ENCODE measurements at places on chromosomes 4 and X. TPM values are rescaled to one million over a fixed set of nuclear protein-coding genes. Genes with fewer than 3 reads are reported as not detected.

DNA sequence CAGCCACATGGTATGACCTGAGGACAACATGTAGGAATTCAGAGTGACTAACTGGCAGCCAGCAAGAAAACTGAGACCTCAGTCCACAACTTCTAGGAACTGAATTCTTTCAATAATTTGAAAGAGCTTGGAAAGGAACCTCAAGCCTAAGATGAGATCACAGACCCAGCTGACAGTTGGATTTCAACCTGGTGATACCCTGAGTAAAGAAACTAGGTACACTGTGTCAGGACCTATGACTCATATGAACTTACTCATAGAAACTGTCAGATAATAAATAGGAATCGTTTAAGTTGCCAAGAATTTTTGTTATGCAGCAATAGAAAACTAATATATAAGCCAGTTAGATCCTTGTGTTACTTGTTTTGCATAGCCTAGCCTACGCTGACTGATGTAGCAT is 102.4 kb upstream of the DCAF12L1 start:
- H3K27me3 ChIP-seq, result no peaks in the 10 kb centered on the region
- no peaks in the 10 kb centered on the region for H3K4me1 ChIP-seq
- H3K27ac ChIP-seq, result no peak overlapping the region

GRCh38 chr4:680928-681645 is 6.7 kb downstream of the MYL5 start:
- DNase-seq, result no peak
- H3K4me3 ChIP-seq, result no peak overlapping the region
- peaks cover 14% of the 10 kb centered on the region for H3K4me1 ChIP-seq
- no peak overlapping the region for H3K27ac ChIP-seq
- H3K27me3 ChIP-seq, result peaks cover 12% of the 10 kb centered on the region

DNA sequence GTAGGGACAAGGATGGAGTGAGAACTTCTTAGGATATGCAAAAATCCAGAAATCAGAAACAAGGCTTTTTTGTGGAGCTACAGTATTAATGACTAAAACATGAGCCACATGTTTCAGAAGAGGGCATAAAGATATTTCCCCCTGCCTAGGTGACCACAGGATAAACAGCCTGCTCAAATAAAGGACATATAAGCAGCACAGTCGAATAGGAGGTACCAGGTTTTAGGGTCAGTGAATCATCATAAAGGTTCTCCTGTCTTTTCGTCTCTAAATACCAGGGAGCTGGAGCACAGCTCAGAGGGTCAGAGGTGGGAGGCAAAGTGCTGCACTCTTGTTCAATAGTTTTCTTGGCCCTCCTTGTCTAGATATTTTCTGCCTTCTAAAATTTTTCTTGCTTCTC is 211.9 kb upstream of the HS3ST1 start:
- no peaks in the 10 kb centered on the region for H3K36me3 ChIP-seq
- no peak for DNase-seq
- peaks cover 8% of the 10 kb centered on the region for H3K4me1 ChIP-seq
- H3K4me3 ChIP-seq, result no peak overlapping the region
- H3K27ac ChIP-seq, result no peak overlapping the region
- no peaks in the 10 kb centered on the region for H3K27me3 ChIP-seq

- DNase-seq, result no peak
- H3K4me3 ChIP-seq, result no peak overlapping the region
- H3K36me3 ChIP-seq, result no peaks in the 10 kb centered on the region
- no peak overlapping the region for H3K27ac ChIP-seq
- peaks cover 6% of the 10 kb centered on the region for H3K4me1 ChIP-seq
Observed at GRCh38 chr4:991451-992296, 1.5 kb downstream of the SLC26A1 start.

DNA sequence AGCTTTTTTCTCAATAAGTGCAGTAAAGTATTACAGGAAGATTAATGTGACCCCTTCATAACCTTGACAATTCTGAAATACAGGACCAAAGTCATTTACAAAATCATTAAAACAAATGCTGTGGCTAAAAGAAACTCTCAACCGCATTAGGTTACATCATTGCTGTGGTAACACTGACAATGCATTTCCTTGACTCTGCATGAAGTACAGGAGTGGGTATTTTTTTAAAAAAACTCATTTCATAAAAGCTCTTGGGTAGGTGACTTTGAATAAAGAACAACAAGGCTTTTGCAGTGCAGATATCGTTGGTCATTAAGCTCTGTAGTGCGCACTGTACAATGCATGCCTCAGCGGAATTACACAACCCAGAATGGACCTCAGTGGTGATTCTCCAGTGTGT is 23.4 kb upstream of the XK start:
- H3K27me3 ChIP-seq, result no peaks in the 10 kb centered on the region
- no peak for DNase-seq
- no peak overlapping the region for H3K27ac ChIP-seq
- no peaks in the 10 kb centered on the region for H3K4me1 ChIP-seq
- no peaks in the 10 kb centered on the region for H3K36me3 ChIP-seq

GRCh38 chr4:11904846-11905739 is 476.4 kb upstream of the HS3ST1 start:
- H3K4me3 ChIP-seq, result no peak overlapping the region
- no peaks in the 10 kb centered on the region for H3K27me3 ChIP-seq
- no peaks in the 10 kb centered on the region for H3K4me1 ChIP-seq

- H3K36me3 ChIP-seq, result no peaks in the 10 kb centered on the region
- H3K27me3 ChIP-seq, result no peaks in the 10 kb centered on the region
- DNase-seq, result no peak
- H3K27ac ChIP-seq, result no peak overlapping the region
- no peak overlapping the region for H3K4me3 ChIP-seq
Observed at GRCh38 chrX:46849933-46850332, 13.1 kb downstream of the RP2 start.

DNA sequence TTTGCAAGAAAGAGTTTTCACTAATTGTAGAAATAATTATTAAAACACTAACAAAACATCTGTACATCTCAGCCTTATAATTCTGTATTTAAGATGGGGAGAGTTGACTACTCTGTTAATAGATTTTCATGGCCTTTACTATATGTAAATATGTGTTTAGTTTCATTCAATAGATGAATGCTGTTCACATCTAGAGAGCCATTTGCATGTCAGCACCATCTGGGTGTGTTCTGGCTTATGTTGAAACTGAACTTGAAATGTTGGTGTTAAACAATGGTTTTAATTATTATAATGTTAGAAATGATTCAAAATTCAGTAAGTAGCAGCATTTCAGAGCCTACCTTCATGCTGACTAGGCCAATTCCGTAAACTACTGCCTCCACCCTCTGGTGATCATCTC is 102.5 kb upstream of the ADAD1 start:
- H3K4me3 ChIP-seq, result no peak overlapping the region
- no peak for DNase-seq
- H3K27me3 ChIP-seq, result no peaks in the 10 kb centered on the region
- no peak overlapping the region for H3K27ac ChIP-seq
- peaks cover 8% of the 10 kb centered on the region for H3K36me3 ChIP-seq

- H3K4me3 ChIP-seq, result no peak overlapping the region
- no peak for DNase-seq
- no peak overlapping the region for H3K27ac ChIP-seq
- peaks cover 31% of the 10 kb centered on the region for H3K4me1 ChIP-seq
- H3K36me3 ChIP-seq, result no peaks in the 10 kb centered on the region
Observed at GRCh38 chr4:105154576-105154975, 7.9 kb downstream of the TET2 start.

- DNase-seq, result no peak
- H3K36me3 ChIP-seq, result no peaks in the 10 kb centered on the region
- H3K27me3 ChIP-seq, result no peaks in the 10 kb centered on the region
Observed at GRCh38 chr4:52110171-52110570, 59.1 kb downstream of the SPATA18 start.

DNA sequence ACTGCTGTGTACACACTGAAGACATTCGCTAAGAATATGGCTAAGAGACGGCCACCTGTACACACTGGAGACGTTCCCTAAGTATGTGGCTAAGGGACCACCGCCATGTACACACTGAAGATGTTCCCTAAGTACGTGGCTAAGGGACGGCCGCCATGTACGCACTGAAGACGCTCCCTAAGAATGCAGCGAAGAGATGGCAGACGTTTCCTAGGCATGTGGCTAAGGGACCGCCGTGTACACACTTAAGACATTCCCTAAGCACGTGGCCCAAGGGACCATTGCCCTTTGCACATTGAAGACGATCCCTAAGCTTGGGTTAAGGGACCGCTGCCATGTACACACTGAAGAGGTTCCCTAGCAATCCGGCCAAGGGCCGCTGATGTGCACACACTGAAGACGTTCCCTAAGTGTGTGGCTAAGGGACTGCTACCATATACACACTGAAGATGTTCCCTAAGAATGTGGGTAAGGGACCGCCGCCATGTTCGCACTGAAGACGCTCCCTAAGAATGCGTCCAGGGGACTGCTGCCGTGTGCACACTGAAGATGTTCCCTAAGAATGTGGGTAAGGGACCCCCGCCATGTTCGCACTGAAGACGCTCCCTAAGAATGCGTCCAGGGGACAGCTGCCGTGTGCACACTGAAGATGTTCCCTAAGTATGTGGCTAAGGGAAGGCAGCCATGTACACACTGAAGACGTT is 36.7 kb downstream of the DHRSX start:
- H3K27me3 ChIP-seq, result no peaks in the 10 kb centered on the region
- H3K27ac ChIP-seq, result no peak overlapping the region
- no peak overlapping the region for H3K4me3 ChIP-seq
- DNase-seq, result no peak
- no peaks in the 10 kb centered on the region for H3K4me1 ChIP-seq

DNA sequence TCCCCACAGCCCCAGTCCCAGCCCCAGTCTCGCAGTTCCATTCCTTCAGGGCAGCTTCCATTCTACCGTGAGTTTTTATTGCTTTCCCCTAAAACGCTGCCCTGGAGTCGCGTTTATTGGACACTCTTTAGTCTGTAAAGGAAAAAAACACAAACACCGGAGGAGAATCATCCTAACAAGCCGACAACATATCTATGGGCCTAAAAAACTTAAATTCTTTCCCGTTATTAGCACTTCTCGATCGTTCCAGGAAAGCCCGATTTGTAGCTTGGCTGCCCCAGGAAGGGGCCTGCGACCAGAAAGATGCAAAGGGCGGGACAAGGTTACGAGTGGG is 178.5 kb downstream of the CBR4 start:
- peak overlapping the region; percentile 95 for H3K4me3 ChIP-seq
- H3K4me1 ChIP-seq, result peaks cover 37% of the 10 kb centered on the region
- no peaks in the 10 kb centered on the region for H3K27me3 ChIP-seq
- H3K36me3 ChIP-seq, result no peaks in the 10 kb centered on the region

DNA sequence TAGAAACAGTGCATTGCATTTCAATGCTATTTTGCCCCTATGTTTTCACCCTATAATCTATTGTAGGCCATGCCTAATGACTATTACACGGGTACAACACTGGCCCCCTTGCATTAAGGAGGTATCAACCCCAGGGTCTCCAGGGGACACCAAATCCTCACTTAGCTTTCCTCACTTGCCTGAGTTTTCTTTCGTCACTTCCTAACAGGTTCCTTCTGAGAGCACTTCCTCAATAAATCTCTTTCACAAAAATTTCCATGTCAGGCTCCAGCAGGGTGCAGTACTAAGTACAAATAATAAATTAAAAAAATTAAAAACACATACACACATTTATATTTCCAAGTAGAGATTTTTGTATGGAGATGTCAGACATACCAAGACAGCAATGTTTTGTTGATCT is 165.0 kb downstream of the RBM46 start:
- H3K36me3 ChIP-seq, result no peaks in the 10 kb centered on the region
- DNase-seq, result no peak
- no peak overlapping the region for H3K4me3 ChIP-seq
- H3K27ac ChIP-seq, result no peak overlapping the region
- H3K4me1 ChIP-seq, result no peaks in the 10 kb centered on the region

DNA sequence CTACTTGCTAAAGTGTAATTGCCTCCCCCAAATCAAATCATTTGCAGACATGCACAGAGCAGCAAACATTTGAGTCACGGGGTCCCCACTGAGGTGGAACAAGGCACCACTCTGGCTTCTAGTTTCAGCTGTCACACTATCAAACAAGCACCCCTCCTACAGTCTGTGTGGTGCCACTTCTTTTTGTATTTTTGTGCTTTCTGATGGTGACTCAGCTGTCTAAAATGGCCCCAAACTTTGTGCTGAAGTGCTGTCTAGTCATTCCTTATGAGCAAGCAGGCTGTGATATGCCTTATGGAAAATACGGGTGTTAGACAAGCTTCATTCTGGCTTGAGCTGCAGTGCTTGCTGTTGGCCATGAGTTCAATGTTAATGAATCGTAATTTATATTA is 15.4 kb downstream of the IGFBP7 start:
- no peak overlapping the region for H3K27ac ChIP-seq
- peaks cover 3% of the 10 kb centered on the region for H3K36me3 ChIP-seq
- no peak for DNase-seq
- no peak overlapping the region for H3K4me3 ChIP-seq
- peaks cover 14% of the 10 kb centered on the region for H3K4me1 ChIP-seq
- H3K27me3 ChIP-seq, result no peaks in the 10 kb centered on the region

- no peaks in the 10 kb centered on the region for H3K36me3 ChIP-seq
- no peak overlapping the region for H3K4me3 ChIP-seq
- no peak overlapping the region for H3K27ac ChIP-seq
- no peak for DNase-seq
- H3K4me1 ChIP-seq, result peaks cover 9% of the 10 kb centered on the region
Observed at GRCh38 chr4:165150545-165150944, 37.9 kb upstream of the TMEM192 start.

- no peak for DNase-seq
- H3K27ac ChIP-seq, result no peak overlapping the region
- no peak overlapping the region for H3K4me3 ChIP-seq
- no peaks in the 10 kb centered on the region for H3K27me3 ChIP-seq
- H3K36me3 ChIP-seq, result no peaks in the 10 kb centered on the region
- no peaks in the 10 kb centered on the region for H3K4me1 ChIP-seq
Observed at GRCh38 chr4:110751183-110751582, 128.3 kb upstream of the PITX2 start.

GRCh38 chr4:37359261-37359660 is 114.7 kb downstream of the NWD2 start:
- no peak for DNase-seq
- peaks cover 7% of the 10 kb centered on the region for H3K4me1 ChIP-seq
- no peaks in the 10 kb centered on the region for H3K36me3 ChIP-seq
- H3K27ac ChIP-seq, result no peak overlapping the region

DNA sequence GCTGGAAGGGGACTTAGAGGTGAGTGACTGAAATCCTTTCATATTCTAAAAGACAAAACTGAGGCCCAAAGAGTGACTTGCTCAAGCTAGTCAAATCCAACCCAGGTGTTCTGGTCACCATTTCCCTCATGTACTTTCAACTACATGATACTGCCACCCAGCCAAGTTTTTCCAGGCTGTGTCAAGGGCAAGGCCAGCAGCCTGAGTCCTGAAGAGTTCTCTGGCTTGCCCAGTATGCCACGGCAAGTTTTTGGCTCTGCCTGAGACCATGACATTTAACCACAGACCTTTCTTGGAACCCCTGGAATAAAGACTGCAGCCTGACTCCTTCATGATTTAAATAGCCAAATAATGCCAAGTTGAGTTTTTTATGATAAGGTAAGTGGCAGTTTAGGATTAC is 10.7 kb upstream of the TMEM164 start:
- no peak overlapping the region for H3K27ac ChIP-seq
- DNase-seq, result no peak
- H3K4me1 ChIP-seq, result no peaks in the 10 kb centered on the region
- no peak overlapping the region for H3K4me3 ChIP-seq
- H3K36me3 ChIP-seq, result no peaks in the 10 kb centered on the region
- H3K27me3 ChIP-seq, result peaks cover 4% of the 10 kb centered on the region

- no peaks in the 10 kb centered on the region for H3K36me3 ChIP-seq
- no peak overlapping the region for H3K27ac ChIP-seq
- no peak for DNase-seq
- no peaks in the 10 kb centered on the region for H3K4me1 ChIP-seq
Observed at GRCh38 chrX:116198810-116199209, 28.3 kb downstream of the AGTR2 start.

Gene POLN
- 0.45 TPM for polyA plus RNA-seq

Gene MAGEB6
- not detected for polyA plus RNA-seq

Gene ARX
- polyA plus RNA-seq, result not detected

Gene F8A2
- not detected for polyA plus RNA-seq

Gene C4orf36
- 1.2 TPM for polyA plus RNA-seq

Measured in keratinocyte (primary cell).